ENCODE measurements at places on chromosomes 12 and 14.
A peak's percentile ranks its signal among the peaks of the same experiment; 100 is the strongest.

DNA sequence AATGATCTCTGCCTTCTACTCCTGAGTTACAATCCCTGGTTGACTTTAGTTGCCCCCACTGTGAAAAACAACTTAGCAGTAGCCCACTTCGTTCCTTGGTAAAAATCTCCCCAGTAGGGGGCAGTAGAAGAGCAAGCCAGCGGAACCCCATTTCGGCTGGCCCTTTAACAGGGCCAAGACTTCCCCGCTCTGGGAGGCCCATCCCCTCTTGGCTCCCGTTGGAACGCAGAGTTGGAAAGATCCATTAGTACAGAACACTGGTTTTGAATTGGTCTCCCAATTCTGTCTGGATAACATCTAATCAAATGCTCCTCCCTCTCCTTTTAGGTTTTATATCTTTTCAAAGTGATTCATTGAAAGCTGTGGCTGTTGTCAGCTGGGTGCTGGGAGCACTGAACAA is 1133.3 kb downstream of the BCL11B start:
- DNase-seq, result no peak

GRCh38 chr12:130468186-130468585 is 130.5 kb downstream of the PIWIL1 start:
- DNase-seq, result no peak

GRCh38 chr12:94941440-94941862 is 62.0 kb downstream of the NDUFA12 start:
- peak; percentile 90 for DNase-seq

- DNase-seq, result peak; percentile 57
These were observed 17.0 kb upstream of the WNT5B start for GRCh38 chr12:1611803-1612572.

GRCh38 chr14:21278632-21279031 is 1.3 kb upstream of the RPGRIP1 start:
- no peak for DNase-seq

DNA sequence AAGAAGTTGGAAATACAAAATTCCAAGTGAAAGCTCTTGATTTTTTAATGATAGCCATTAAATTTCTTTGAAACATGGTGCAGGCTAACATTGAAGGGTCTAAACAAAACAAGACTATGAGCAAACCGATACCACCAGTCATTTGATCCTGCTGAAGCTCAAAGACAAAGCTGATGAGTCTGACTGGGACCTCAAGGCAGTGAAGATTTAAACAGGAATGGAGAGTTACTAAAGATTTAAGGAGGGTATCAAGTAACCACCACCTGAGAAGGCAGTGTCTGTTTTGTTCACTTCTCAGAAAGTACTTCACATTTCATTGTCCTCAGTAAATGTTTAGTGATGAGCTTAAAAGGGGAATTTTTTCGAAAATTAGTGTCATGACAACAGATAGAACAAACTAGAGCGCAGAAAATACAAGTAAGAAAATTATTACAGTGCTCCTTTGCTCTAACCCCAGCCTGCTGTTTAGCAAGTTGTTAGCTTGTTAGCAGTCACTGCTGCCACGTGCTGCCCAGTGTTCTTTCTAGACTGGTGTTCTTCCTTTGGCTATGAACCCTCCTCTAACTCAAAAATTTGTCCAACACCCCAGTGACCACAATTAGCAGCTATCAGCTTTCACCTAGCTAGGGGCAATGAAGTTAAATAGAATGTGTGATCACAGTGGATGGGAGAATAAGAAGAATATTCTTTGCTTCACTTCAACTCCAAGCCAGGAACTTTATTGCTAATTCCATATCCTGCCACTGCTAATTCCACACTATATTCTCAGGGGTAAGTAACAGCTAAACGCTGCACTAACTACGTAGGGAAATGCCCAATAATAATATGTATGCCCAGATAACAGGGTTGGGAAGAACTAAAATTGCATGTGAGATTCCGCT is 41.1 kb downstream of the YAF2 start:
- peak; percentile 32 for DNase-seq

DNA sequence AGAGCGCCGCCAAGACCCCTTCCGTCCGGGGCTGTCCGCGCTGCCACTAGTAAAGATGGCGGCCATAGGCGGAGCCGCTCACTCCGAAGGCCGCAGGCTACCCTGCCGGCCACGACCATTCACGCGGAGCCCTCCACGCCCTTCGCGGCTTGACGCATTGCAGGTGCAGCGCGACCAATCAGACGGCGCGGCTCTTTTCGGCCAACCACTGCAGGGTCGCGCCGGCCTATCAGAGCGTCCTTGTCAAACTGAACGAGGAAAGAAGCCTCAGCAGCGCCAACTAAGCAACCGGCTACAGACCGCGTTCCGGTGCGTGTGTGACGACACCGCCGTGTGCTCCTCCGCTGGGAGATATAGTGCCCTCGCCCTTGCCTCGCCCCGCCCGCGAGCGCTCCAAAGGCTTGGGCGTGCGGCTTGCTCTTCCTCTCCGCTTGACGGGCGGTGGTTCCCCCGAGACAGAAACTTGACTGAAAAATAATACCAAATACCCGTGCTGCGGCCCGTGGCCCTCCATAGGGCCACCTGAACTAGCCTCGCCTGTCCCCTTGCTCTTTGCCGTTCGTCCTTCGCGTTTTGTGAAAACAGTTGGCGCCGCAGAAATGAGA is 13.6 kb upstream of the CALM1 start:
- DNase-seq, result peak; percentile 100

GRCh38 chr12:84919271-84919670 is 6.7 kb upstream of the SLC6A15 start:
- peak; percentile 88 for DNase-seq

GRCh38 chr12:101928556-101928955 is 51.2 kb downstream of the DRAM1 start:
- DNase-seq, result no peak

- no peak for DNase-seq
These were observed 75.9 kb downstream of the LIN7A start for GRCh38 chr12:80861641-80862378.

DNA sequence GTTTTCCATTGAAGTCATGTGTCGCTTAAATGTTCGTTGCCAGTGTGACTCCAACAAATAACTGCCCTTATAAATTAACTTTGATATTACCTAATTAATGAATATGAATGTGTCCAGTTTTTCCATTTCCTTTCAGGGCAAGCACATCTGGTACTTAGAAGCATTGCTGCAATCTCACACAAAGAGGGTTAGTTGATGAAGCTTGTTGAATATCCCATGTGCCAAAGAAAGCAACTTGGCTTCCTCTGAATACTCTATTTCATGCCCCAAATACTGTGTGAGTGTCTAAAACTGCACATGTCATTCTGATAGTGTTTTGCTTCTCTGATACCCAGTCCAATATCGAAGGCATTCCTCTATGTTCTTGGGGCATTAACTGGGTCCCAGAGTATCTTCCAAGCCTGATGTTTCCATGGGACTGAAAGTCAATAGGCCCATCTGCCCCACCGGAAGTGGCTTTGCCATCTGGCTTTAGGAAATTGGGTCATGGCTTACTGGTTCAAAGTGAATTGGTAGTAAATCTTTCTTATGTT is 75.8 kb upstream of the CNTN1 start:
- no peak for DNase-seq

- DNase-seq, result peak; percentile 55
These were observed 49.0 kb upstream of the STON2 start for GRCh38 chr14:81449114-81449513.

DNA sequence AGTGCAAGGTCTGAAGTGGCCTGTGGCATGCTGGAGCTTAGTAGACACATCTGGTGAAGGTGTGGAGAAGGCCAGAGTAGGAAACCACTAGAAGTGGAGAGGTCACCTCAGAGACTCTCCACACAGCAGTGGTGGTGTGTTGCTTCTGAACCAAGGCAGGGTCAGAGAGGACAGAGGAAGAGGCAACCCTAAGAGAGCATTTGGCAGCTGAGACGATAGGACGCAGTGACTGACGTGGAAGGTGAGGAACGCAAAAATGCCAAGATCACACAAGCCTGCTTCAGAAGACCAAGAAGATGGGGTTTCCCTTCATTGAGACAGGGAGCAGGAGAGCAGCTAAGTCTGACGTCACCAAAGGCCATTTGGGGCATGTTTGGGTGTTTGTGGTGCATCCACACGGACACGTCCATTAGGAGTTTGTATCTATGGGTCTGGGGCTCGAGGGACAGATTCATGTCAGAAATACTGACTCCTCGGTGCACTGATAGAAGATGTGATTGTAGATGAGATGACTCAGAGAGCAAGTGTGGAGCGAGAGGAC is 338.1 kb downstream of the CACNA1C start:
- no peak for DNase-seq
